ENCODE measurements at places on chromosomes 3 and 15.

GRCh38 chr3:114725966-114726365 is 421.1 kb downstream of the ZBTB20 start:
- DNase-seq = no peak

GRCh38 chr3:41966206-41966605 is 4.3 kb upstream of the ULK4 start:
- DNase-seq = no peak

DNA sequence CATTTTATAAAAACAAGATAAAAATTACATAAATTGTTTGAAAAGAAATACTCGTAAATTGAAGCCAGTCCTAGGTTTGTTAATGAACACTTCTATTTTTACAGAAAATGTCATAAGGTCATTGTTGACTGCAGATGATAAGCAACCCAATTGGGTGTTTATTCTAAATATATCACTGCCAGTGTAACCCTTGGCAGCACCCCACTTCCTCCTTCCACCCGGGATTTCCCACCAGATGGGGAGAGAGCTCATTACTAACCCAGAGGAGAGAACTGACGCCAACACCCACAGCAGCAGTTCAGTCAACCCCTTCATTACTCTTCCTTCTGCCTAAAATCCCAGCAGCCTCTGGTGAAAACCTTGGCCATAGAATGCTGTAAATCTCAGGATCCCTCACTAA is 307.6 kb downstream of the GAP43 start:
- DNase-seq = no peak

GRCh38 chr15:77836121-77836692 is 203.5 kb upstream of the LINGO1 start:
- peak; percentile 55 for DNase-seq

- no peak for DNase-seq
Observed at GRCh38 chr3:138964923-138965322, 17.9 kb downstream of the FOXL2NB start.

GRCh38 chr3:171371354-171371753 is 88.9 kb downstream of the TNIK start:
- DNase-seq = no peak

GRCh38 chr3:62007036-62007435 is 366.3 kb downstream of the FEZF2 start:
- DNase-seq = no peak

DNA sequence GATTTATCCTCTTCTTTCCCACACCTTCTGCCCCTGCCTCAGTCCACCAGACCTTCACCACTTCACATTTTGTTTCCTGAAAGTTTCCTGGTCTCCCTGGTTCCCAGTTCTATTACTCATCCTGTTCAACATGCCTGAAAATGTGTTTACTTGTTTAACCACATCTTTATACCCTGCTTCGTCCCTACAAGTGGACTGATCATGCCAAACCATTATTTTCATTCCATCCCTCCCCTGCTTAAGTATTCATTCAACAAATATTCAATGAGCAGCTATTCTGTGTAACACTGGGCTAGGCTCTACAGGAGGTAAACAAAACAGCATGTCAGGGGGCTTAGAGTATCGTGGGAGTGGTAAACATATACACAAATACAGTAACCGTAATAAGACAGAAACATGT is 5.5 kb downstream of the MYO5A start:
- peak; percentile 65 for DNase-seq

DNA sequence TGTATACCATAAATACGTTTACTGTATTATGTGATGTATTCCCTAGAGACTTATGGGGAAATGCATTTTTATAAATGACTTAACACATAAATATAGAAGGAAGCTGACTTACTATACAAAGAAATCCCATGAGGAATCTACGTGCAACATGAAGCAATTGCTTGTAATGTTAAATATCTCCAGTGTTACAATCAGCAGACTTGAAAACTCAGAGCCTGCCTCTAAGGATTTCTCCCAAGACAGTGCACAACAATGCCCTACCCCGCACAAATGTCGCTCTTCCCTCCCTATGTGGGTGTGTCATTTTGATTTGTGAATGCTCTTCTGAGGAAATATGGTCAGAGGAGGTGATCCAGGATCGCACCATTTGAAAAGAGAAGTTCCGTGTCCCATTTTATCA is 629.0 kb downstream of the NR2F2 start:
- DNase-seq = no peak

DNA sequence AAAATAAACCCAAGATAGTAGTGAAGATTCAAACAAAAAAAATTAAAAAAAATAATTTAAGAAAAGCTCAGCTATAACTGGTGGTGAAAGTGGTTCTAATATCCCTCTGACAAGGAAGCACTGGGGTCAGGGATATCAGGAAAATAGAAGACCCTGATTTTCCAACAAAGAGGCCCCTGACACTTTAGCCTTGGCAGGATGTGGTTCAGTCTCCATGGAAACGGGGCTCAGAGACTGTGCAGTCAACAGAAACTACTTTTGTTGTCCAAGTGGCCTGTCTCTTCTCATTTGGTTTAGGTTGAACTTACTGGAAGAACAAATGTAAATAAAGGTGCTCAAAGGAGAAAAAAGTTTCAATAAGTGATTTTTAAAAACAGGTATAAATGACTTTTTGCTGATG is 27.2 kb downstream of the INTS14 start:
- peak; percentile 84 for DNase-seq

DNA sequence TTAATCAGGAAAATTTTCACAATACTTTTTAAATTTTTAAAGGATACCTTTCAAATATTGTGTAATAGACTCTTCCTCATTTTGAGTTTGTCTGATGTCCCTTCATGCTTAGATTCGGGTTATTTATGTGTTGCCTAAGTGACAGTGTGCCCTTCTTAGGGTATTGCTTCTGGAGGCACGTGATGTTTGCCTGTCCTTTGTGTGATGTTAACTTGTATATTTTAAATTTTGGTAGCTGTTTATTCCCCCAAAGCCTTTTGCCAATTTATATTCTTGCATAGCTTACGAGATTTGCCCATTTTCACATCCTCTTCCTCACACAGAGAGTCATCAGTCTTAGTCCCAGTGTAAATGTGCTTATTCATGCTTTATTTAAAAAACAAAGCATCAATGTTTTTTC is 433.1 kb downstream of the EPHB1 start:
- DNase-seq = no peak

GRCh38 chr3:149120051-149120972 is 9.1 kb upstream of the HPS3 start:
- peak; percentile 84 for DNase-seq

DNA sequence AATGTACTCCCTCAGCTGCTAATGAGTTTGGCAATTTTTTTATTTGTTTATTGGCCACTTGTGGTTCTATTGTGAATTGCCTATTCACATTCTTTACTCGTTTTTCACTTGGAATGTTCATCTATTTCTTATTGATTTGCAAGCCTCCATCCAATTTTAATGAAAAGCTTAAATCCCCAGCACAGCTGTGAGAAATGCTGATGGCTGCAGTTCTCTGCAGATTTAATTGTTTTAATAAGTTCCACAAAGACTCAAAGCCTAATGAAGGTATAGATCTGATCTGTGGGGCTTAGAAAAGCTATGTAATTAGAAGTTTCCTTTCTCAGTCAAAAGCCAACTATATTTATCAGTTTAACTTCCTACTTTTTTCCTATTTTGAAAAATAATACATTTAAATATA is 41.5 kb downstream of the LYZL4 start:
- DNase-seq = no peak

- no peak for DNase-seq
Observed at GRCh38 chr3:106530367-106530766, 661.6 kb upstream of the CBLB start.

DNA sequence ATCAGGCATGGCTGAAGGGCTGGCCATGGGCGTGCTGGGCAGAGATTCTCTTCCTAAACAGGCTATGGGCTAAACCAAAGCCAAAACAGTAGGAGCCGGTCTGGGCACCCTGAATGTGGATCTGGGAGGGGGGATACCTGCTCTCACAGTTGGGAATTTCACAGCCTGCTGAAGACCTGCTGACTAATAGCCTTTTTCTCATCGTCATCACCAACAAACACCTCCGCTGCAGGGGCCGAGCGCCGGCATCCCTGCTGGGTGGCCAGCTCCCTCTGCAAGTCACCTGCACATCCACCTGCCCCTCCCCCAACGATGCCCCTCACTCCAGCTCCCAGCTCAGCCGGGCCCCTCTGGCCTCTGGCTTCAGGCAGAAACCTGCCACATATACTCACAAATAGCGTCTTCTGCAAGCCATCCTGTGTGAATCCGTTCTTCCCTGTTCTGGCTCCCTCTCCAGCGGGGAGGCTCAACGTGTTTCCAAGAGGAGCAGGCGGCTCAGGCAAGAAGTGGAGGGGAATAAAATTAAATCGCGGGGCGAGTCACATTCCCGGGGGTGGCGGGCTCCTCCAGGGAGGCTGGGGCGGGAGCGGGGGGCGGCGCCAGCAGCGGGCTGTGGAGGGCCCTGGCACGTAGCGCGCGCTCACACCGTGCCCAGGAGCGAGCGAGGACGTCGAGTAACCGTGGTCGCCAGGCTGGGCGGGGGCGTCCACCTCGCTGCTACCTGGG is 466 bp downstream of the IQSEC1 start:
- no peak for DNase-seq

DNA sequence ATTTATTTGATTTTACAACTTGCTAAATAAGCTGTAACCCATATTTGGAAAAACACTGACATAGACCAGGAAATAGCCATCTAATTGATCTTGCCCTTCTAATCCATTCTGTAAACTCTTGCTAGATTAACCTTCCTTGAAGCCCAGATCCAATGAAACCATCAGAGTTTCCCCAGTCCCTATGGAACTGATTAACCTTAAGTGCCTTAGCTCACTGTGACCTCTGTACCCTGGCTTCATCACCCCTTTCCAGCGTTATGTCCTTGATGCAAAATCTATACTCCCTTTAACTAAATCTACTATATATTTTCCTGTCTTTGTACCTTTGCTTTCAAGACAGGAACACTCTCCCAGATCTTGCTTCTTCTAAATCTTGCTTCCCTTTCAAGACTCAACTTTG is 42.9 kb upstream of the CADPS start:
- no peak for DNase-seq
